HFFc6 (cell line): ENCODE measurements at places on chromosomes 7 and 10.

- DNase-seq, result peak; percentile 11
Measured at GRCh38 chr7:123757095-123757494, 8.3 kb upstream of the WASL start.

GRCh38 chr7:97043281-97043680 lies 18.6 kb upstream of the DLX5 start:
- DNase-seq, result peak; percentile 10

DNA sequence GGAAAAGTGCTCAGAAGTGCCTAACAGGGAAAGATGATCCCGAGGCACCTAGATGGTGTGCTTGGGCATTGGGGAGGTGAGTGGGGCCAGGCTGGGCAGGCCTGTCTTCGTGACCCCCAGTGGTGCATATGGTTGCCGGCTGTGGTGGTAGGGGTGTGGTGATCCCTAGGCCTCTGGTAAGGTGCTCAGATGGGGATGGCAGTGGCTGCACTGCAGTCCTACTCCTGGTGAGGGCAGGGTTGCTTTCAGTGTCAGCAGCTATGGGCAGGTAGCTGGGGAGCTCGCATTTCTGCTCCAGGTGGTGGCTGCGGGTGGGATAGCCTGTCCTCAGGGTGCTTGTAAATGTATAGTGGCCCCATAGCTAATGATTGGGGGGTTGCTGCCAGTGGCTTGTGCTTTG lies 154.0 kb downstream of the RAMP3 start:
- DNase-seq, result no peak

GRCh38 chr10:123655751-123656150 lies 10.4 kb upstream of the GPR26 start:
- peak; percentile 65 for DNase-seq

- DNase-seq, result peak; percentile 52
Measured at GRCh38 chr7:130008941-130009847, 42.0 kb downstream of the ZC3HC1 start.

DNA sequence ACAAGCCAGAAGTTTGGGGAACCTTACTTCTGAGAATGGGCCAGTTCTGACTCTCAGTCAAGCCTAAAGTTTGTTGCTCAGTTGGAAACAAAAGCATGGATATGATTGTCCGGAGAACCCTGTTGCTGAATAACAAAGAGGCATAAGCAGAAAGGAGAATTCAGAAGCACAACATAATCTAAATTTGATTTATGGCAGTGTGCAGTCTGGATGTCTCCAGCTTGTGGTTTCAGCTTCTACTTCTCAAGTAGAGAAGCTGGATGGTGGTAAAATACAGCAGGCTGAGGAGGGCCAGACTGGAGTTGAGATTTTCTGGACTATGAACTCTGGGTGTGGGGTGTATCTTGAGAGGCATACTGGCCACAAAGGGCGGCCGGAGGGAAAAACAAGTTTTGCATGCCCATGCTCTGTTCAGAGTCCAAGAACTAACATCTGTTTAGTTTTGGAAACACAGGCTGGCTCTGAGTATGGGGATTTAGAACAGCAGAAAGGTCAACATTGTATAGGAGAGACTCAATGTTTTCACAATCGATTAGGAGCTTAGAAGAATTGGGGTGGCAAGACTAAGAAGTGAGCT lies 592.9 kb downstream of the CNTNAP2 start:
- no peak for DNase-seq

DNA sequence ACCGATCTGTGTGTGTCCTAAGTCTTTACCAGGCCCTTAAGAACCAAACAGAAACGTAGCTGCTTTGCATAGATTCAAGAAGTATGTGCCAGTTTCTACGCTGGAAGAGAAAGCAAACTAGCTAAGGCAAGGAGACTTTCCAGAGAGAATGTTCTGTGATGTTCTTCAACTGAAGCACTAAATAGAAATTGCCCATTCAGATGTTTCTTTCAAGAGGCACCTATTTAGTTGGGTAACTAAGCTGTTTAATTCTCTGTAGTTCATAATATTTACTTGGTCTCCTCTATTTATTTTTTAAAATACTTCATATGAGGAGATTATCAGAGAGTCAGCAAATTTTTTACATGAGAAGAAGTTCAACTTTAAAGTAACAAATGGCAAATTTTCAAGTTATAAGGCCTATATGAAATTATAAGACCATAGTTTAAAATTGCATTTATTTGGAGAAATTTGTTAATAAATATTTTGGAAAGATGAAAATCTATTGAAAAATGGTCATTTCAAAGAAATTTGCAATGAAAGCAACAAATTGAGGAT lies 279.0 kb downstream of the NEBL start:
- DNase-seq, result no peak

- DNase-seq, result no peak
Measured at GRCh38 chr7:156735851-156736250, 95.3 kb downstream of the RNF32 start.

DNA sequence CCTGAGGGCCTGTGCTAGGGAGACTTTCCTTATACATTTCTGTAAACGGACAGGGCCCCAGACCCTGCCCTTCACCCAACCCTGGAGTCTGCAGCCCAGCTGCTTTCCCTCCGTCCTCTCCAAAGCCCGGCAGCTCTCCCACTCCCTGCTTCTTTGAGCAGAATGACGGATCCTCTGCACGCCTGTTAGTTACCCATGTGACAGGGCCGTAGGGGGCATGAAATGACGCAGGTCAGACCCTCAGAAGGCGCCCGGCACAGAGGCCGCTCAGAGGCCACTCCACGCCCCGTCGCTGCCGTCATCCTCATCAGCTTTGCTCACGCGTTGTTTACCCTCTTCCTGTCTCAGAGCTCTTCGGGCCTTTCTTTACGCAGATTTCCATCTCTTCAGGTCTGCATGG lies 60.2 kb upstream of the MKRN1 start:
- DNase-seq, result no peak
